ENCODE measurements at places on chromosomes 5 and 9. TPM values are rescaled to one million over a fixed set of nuclear protein-coding genes. Genes with fewer than 3 reads are reported as not detected.

GRCh38 chr5:180607861-180608571, 16.7 kb upstream of the SCGB3A1 start:
- no peak for DNase-seq

DNA sequence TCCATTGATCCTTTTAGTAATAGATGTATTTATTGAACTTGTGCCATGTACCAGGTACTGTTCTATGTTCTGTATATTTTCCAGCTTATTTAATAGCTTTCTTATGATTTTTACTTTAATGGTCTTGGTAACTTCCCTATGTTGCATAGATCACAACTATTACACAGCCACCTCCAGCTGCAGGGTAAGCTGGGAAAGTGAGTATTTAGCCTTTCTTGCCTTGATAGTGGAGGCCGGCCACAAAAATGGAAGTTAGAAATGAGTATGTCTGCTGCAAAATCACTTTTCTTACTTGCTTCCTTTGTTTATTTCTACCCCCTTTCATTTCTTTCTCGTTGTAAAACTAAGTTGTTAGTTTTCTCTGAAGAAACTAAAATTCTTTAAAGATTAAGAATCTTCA, 43.1 kb upstream of the ANKDD1B start:
- DNase-seq, result no peak

GRCh38 chr9:17229945-17230560, 95.2 kb downstream of the CNTLN start:
- peak; percentile 25 for DNase-seq

- no peak for DNase-seq
Measured at GRCh38 chr9:129052592-129052991, 16.2 kb downstream of the MIGA2 start.

DNA sequence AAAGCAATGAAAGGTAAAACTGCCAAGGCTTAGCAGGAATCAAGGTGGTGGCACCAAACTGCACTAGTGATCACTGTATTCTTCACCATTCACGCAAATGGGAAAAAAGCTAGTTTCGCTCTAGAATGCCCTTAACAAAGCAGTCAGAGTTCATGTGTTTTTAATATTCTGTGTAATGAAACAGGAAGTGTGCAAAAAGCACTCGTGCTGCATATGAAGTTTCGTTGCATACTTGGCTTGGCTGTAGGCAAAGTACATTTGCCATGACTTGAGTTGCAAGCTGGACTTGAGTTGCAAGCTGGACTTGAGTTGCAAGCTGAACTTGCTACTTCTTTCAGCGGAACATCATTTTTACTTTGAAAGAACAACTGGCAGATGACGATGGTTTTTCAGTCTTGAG, 55.4 kb downstream of the FOXI1 start:
- DNase-seq, result no peak

GRCh38 chr9:2307480-2307879, 292.3 kb downstream of the SMARCA2 start:
- DNase-seq, result peak; percentile 43

DNA sequence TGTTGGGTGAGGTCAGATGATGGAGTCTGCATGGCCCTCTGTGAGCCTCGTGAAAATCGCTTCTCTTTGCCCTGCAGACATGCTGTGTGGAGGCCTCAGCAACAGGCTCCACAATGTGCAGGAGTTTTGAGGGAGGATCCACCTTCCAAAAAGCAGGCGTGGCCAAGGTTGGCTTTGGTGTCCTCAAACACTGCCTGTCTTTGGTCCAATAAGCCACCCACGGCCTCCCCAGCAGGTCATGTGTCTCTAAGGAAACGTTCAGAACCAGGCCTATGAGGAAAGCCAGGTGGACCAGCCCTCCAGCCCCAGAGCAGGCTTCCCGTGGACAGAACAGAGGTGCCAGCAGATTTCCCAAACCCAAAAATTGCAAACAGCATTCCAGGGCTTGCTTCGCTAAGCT, 340.7 kb upstream of the IRX2 start:
- DNase-seq, result no peak

DNA sequence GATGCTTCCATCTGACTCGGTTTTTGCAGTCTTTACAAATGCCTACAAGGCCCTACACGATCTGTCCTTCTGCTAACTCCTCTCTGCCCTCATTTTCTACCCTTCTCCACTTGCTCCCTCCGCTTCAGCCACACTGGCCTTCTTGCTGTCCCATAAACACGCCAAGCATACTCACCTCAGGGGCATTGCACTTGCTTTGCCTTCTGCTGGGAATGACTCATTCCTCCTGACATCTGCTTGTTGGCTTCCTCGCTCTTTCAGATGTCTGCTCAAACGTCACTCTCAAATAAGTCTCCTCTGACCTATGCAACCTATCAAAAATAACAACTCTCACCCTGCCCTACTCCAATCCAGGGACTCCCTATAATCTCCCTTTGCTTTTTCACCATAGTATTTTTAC, 28.2 kb downstream of the CDC25C start:
- DNase-seq, result peak; percentile 61

GRCh38 chr5:118701791-118702190, 286.6 kb downstream of the DTWD2 start:
- no peak for DNase-seq

GRCh38 chr9:97786341-97786740, 66.7 kb upstream of the FOXE1 start:
- no peak for DNase-seq

DNA sequence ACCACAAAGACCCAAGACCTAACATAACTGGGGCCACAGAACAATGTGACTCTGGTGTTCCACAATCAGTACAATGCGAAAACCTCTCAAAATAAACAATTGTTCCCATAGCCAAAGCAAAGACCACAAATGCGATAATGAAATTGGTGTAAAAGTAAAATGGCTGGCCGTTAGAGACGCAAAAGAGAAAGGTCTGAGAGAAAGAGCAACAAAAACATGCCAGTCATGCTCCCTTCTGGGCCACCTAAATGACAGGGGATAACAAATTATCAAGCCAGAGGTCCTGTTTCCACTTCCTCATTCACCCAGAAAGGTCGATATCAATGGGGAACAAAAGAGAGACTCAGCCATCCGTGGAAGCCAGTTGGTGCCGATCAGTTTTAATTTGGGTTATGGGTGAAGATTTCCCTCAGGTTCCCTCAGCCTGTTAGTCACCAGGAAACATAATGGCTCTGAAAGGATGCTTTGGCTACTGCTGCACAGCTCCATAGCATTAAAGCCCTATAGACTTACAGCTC, 9.2 kb upstream of the CFAP95 start:
- DNase-seq, result no peak

DNA sequence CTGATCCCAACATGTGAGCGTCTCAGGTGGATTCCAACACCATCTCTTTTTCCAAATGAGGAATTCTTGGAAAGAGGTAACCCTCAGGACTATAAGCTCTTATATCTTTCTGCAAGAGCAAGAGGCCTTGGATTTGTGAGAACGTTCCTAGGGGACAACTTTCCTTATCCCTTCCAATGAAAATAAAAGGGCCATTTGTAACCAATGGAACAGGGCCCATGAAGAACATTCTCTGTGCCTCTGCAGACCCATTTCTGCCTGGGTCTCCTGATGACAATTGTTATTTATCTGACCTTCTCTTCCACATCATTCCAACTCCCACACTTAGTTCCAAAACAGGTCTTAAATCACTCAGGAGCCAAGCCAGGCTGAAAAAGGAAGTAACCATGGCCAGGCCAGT, 202.6 kb downstream of the ZNF462 start:
- DNase-seq, result no peak

DNA sequence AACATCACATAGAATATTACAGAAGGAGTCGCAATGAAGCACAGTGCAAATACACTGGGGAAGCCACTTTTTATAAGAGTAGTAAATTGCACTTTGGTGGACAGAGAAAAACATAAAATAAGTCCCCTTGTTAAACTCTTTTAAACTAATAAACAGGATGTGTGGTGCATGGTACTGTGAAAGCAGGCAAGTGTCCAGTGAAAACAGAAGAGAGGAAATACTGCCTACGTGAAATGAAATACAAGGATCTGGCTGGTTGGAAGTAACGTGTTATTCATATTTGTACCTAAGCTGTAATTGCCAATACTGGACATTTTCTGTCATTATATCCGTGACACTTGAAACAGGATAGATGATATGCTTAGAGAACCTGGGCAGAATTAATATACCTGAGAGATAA, 191.9 kb upstream of the SLC27A6 start:
- DNase-seq, result no peak

- DNase-seq, result peak; percentile 63
Measured at GRCh38 chr5:173573126-173573960, 43.1 kb downstream of the BOD1 start.

DNA sequence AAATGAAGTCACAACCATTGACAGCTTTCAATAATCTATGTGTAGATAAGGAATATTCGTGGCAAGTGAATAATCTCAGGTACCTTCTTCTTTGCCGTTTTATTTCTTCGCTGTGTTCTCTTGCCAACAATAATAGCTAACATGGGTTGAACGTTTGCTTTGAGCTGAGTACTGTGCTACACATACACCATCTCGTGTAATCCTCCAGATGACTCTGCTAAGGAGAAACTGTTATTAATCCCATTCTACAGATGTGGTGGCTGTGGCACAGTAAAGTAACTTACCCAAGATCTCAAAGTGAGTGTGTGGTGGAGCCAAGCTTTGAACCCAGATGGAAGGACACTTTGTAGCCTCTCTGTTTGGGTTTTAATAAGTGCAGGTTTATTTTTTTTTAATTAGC, 179.7 kb downstream of the C9orf152 start:
- DNase-seq, result no peak

GRCh38 chr9:132063281-132063680, 16.4 kb downstream of the MED27 start:
- DNase-seq, result no peak

GRCh38 chr9:75451505-75451904, 363.2 kb downstream of the OSTF1 start:
- DNase-seq, result no peak

DNA sequence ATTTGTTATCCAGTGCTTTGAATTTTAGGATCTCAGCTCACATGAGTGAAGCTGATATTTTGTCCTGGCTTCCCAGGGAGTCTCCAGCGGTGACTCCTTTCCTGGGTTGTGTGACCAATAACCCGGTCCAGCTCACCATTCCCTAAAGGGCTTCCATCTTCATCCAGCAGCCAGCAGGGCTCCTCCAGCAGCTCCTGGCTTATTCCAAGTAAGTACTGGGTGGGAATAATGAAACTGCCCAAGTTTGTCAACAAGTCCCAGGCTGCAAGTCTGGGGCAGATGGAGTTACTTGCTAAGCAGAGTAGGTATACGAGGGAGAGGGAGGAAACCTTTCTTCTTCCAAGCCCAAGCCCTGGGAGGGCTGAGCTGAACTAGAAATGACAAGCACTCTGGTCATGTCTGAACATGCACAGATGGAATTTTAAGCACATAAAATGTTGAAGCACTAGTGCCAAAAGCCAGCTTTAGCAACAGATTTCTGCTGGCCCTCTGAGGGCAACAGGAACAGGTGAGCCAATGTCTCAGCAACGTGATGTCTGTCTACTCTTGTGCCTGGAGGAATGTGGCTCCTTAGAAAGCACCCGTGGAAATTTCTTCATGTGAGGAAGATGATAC, 153.7 kb upstream of the DAPK1 start:
- DNase-seq, result no peak

DNA sequence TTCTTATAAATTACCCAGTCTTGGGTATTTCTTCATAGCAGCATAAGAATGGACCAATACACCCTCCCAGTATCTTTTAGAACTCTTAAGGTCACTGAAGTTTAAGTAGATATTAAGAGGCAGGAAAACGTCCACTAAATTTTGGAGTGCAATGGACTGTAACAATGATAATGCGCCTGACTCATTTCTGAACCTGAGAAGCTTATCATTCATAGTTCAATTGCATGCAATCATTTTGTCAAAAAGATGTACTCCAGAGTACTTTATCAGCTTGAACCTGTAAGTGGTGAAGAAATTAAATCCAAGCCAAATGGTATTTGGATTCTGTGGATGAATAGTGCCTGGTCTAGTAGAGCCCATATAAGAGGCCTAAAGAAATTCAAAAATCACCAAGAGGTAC, 196.5 kb upstream of the CDH9 start:
- no peak for DNase-seq

DNA sequence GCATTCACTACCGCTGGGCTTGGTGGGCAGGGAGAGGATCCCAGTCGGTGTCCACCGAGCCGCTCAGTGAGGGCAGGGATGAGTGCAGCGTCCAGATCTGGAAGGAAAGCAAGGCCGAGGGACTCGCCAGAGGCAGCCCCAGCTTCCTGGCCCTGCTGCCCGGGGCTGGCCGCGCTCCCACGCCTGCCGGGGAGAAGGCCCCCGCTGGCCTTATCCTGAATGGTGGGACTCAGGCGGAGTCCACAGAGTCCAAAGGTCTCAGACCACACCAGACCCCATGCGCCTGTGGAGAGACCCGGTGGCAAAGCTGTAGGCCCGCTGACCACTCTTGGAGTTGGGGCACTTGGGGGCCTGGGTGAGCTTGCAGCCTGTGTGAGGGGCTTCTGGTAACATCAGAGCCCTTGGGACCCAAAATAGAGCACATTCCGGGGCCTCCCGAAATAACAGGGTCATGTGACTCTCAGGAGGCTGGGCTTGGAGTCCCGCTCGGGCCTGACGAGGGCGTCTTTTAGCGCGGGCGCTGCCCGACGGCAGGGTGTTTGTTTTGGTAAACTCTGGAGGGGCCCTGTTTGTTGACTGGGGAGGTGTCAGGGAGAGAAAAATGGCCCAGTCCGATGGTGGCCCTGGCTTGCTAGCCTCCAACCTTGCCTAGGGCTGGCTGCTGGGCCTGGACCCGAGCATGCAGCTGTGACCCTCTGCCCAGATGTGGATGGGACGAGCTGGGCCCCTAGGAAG, 2.8 kb downstream of the RXRA start:
- DNase-seq, result no peak

DNA sequence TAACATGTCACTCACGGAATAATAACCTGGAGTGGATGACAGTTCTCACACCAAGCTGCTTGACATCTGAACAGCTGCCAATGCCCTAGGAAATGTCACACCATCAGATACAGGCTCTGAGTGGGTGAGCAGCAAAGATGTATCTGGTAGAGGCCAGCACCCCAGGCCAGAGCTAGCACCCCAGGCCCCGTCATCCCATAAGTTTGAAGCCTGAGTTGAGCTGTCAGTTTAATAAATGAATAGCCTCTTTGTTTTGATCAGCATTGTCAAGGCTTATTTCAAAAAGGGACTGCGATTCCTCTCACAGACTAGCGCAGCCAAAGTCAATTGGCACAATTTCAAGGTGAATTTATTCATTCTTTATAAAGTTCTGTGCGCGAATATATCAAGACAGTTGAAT, 1327.1 kb downstream of the MAT2B start:
- no peak for DNase-seq

GRCh38 chr5:110104726-110105669, 415.3 kb downstream of the MAN2A1 start:
- DNase-seq, result no peak

GRCh38 chr5:2519153-2519552, 232.3 kb downstream of the IRX2 start:
- no peak for DNase-seq

- DNase-seq, result no peak
Measured at GRCh38 chr5:172556971-172557461, 84.0 kb upstream of the NEURL1B start.

SAXO1 gene
- total RNA-seq, result not detected

TTC23L gene
- 0.20 TPM for total RNA-seq

PTPN3 gene
- 1.6 TPM for total RNA-seq

C7 gene
- not detected for total RNA-seq

OR2V2 gene
- not detected for total RNA-seq

PROB1 gene
- 0.10 TPM for total RNA-seq

PPP2R2B gene
- total RNA-seq, result not detected

SLC6A18 gene
- not detected for total RNA-seq

PRDM9 gene
- not detected for total RNA-seq

FAM153A gene
- total RNA-seq, result not detected

SLC6A3 gene
- total RNA-seq, result not detected

PLPPR1 gene
- not detected for total RNA-seq
